ENCODE measurements at places on chromosomes 5 and 9.

GRCh38 chr9:35905912-35906679 lies at the start of gene HRCT1:
Gene HRCT1, plus strand, starts transcription at chr9:35906202. Its CDS starts 86 bp downstream, at chr9:35906288.
- DNase-seq: peak; percentile 26

DNA sequence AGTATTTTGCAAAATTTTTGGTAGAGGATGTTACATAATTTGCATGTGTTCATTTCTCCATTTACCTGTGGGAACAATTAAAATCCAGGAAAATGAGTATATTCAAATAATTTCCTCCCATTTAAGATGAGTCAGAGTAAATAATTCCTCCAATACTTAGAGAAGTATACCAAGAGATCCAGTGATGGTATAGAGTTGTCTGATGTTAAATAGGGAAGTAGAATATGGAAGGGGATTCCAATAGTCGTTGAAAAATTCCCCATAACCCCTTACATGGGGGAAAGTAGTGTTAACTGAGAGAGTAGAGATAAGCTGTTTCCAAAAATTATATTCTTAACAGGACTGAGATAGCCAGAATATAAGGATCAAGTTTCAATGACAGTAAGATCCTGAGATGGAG lies 15.7 kb downstream of the CD274 start:
- no peak for DNase-seq

DNA sequence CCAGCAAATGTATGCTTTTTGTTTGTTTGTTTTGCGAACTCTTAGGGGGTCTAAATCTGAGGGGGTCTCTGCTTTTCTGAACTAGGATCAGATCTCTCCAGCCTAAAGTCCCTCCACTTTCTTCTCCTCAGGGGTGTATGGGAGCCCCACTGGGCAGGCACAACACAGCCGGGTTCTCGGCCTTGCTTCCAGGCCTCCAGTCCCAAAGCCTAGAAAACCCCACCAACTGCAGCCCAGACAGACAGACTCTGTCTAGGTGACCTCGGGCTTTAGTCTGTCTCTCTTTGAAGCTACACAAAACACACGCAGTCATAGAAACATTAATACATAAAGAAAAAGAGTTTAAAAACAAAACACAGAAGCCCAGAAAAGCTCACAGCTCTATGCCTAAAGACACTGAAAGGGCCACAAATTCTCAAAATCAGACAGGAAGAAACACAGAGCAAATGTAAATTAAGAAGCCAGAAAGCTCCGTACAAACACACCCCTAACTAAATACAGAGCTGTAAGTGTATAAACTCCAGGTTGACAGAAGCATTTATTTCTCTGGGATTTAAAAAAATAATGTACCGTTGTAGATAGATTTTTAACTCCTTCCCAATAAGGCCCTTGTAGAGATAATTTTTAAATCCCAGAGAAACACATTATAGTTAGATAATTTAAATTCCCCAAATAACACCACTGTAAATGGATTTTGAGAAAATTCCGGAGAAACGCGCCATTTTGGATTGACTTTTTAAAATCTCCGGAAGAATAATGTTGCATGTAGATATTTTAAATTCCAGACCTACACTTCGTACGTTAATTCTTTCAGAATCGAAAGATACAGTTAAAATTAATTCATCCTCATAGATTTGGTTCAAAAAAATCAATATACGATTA lies 2.0 kb downstream of the PITX1 start:
- no peak for DNase-seq

DNA sequence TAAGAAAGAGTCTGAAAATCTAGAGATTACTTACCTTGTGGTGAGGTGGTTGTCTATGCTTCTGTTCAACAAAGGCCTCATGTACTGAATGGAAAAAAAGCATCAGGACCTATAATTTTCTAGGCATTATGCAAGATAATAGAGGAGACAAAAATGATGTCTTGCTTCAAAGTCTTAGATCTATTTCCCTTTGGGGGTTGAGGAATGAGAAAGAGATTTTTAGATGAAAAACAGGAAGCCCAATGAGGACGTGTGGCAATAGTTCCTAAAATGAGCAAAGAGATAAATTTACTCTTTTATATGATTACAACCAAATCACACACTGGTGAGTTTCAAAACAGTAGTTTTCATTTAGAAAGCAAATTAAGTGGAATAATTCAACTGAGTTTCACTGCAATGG lies 99.5 kb downstream of the GHR start:
- DNase-seq: no peak

- no peak for DNase-seq
Measured at GRCh38 chr9:92527291-92527828, 8.4 kb downstream of the ECM2 start.

DNA sequence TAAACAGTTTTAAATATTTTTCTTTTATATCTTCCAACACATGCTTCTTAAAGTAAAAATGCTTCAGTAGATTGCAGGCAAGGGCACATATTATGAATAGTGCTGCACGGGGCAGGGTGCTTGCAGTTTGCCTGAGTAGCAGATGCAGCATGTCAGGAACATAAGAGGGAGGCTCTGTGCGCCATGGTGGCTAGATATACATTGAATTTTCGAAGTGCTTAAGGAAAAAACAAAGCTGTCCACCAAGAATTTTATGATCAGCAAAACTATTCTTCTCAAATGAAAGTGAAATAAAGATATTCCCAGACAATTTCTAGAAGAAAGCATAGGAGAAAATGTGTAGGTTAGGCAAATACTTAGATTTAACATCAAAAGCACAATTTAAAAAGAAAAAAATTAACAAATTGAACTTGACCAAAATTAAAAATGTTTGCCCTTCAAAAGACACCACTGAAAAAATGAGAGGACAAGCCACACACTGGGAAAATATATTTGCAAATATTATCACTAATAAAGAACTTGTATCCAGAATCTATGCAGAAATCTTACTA lies 213.2 kb downstream of the NR3C1 start:
- no peak for DNase-seq

DNA sequence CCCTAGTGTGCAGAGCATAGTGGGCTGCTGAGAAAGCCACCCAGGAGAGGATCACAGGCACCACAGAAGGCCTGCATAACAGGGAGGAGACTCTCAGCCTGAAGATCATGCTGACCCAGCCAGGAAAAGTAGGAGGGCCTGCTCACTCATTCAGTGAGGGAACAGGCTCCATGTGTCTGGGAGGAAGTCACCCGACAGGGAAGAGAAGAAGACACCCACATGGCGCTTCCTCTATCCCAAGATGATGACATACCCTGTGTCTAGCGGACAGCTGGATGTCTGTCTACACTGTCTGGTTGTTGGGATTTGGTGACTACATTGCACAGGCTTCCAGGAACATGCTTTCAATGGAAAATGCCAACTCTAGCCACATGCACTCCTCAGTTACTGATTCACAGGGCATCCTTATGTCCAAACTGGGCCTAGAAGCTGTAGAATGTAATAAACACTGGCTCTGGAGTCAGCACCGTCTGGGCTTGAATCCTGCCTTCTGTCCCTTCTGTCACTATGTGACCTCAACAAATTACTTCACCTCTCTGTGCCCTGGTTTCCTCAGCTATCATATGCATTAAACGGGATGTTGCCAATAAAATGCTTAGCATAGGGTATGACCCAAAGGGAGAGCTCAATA lies 47.6 kb downstream of the KLHL3 start:
- DNase-seq: no peak

DNA sequence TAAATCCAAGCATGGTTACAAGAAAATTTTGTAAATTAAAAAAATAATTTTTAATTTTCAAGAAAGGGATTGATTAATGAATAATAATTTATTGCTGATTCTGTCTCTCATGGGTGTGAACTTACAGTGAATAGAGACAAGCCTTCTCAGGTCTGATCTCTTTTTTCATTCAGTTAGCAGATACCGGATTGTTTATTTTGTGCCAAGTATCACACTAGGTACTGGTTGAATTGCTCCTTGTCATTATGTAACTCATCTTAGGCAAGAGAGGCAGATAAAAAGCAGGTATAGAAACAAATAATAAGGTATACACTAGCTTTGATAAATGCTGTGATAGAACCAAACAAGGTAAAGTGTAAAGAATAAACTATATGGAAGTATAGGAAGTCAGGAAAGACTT lies 283.3 kb downstream of the PJA2 start:
- DNase-seq: no peak

- no peak for DNase-seq
Measured at GRCh38 chr9:110189559-110190320, 18.2 kb downstream of the C9orf152 start.

GRCh38 chr5:72177538-72177937 lies 70.3 kb downstream of the MAP1B start:
- DNase-seq: no peak

- no peak for DNase-seq
Measured at GRCh38 chr9:5843794-5844471, 11.0 kb upstream of the ERMP1 start.

GRCh38 chr9:115306865-115307264 lies 188.9 kb upstream of the TNC start:
- DNase-seq: no peak

DNA sequence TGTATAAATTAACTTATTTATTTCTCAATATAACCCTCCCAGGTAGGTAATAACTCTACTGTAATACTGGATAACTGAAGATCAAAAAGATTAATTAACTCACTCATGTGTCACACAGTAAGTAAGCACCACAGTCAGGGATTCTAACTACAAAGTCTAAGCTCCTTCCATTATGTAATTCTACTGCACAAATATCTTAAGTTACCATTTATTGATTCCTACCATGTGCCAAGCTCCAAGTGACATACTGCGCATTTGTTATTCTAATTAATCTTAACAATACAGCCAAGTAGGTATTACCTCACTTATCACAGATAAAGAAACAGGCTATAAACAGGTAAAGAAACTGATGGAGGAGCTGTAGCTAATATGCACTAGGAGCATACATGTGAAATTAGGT lies 58.3 kb downstream of the RANBP6 start:
- no peak for DNase-seq

- DNase-seq: no peak
Measured at GRCh38 chr5:133112026-133112660, 60.3 kb downstream of the HSPA4 start.

DNA sequence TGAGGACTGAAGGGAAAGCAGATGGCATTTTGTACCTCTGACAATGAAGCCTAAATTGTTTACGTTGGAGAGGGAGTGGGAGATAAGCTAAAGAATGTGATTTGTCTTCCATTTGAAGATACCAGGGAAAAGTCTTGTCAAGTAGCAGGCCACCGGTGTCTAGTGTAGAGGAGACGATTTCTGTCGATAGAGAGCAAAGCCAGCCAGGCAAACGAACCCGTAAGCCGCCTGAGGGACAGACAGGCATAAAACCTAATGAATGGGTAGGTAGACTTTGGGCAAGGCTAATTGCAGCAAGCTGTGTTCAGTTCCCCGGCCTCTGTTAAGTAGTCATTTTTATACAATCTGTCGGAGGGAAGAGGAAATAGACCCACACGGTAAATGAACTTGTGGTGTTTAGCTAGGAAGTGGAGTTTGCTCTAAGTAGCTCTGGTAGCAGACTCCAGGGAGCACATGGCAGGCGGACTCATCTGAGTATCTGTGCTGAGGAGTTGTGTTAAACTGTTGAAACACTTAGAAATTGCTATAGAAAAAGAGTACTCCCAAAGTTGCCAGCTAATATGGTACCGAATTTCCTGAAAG lies 28.8 kb downstream of the SMARCA2 start:
- no peak for DNase-seq

- peak; percentile 78 for DNase-seq
Measured at GRCh38 chr9:121743441-121744001, 92.1 kb downstream of the DAB2IP start.

DNA sequence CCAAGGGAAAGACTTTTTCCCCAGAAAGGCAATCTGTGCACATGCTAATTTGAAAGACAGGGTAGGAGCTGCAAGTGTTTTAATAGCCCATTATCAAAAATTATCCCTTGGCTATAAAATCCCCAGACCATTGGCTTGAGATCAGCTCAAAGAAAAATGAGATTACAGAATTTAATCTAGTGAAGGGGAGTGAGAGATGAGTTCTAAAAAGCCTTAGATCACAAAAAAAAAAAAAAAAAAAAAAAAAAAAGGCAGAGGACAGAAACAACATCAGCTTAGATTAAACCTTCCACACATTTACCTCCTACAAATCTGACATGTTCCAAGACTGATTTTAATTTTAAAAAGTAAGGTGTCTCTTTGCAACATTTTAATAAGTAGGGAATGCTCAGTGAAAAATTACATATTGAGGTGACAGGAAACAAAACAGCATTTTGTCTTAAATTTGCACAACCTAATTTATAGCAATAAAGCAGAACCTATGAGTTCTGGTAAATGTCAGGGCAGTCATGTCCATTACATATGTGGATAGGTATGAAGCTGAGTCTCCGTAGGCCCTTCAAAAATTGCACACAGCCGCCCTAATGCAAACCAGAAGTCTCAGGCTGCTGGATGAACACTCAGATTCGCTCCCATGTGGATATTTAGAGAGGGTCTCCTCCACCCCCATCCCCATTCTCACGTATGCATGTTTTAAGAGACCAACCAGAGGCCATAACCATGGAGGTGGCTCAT lies 43.4 kb downstream of the NFIB start:
- DNase-seq: no peak

GRCh38 chr5:39218482-39219402 lies 621 bp downstream of the FYB1 start:
- no peak for DNase-seq

DNA sequence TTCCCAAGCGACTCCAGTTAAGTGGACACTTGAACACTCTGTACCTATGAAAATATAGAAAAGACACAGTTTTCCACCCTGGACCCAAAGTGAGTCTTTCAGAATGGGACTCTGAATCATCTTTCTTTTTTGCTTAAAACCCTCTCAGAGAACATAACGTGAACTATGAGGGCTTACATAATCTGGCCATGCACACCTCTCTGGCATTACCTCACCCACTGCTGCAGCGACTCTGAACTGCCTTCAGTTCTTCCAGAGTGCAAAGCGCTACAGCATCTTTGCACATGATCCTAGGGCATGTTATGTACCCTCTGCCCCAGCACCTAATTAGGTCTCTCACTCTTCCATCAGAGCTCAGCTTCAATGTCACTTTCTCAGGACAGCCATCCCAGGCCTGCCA lies 186.2 kb downstream of the RORB start:
- no peak for DNase-seq

GRCh38 chr5:151378616-151379015 lies 31.3 kb upstream of the SLC36A2 start:
- DNase-seq: no peak

GRCh38 chr9:37551888-37552287 lies 24.3 kb downstream of the FBXO10 start:
- DNase-seq: no peak
